ENCODE measurements at places on chromosomes 4 and X.

DNA sequence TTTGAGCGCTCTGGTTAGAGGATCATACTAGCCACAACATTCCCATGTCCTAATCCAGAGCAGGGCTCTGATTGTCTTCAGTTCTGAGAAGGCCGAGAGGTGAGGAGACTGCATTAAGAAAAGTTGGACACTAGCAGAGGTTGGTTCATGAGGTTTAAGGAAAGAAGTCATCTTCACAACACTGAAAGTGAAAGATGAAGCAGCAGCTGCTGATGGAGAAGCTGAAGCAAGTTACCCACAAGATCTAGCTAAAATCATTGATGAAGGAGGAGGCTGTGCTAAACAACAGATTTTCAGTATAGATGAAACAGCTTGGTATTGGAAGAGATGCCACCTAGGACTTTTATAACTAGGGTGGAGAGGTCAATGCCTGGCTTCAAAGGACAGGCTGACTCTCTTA is 36.8 kb downstream of the RAP1GDS1 start:
- DNase-seq: no peak

DNA sequence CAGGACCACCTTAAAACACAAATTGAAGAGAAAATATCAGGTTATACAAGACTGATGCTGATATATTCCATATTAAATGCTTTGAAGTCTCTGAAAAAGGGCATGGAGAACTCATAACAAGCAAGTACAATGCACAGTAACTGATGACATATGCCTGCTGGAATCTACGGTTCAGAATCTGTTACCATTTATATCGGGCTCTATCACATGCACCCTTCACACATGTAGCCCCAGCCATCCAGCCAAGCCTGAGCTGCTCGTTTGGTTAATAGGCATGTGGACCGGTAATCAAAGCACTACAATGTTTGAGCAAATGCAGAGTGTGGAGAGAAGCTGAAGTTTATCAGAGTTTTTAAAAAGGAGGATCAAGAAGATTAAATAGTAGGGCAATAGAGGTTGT is 11.8 kb downstream of the COMMD8 start:
- DNase-seq: no peak

- no peak for DNase-seq
Observed at GRCh38 chr4:98822144-98822543, 106.8 kb downstream of the EIF4E start.

DNA sequence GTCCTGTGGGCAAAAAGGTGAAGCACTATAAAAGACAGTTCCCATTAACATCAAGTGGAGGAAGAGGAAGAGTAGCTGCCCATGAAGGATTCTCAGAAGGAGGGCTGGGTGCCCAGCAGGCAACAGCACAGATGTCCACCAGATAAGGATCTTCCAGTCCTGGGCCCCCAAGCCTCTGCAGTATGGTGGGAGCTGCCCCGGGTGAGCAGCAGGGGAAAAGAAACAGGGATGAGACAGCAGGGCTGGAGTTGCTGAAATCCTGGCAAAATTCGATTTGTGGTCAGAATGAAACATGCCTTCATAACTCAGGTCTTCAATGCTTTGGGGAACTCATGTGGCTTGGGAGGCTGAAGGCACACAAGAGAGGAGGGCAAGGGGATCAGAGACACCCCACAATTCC is 94.6 kb downstream of the RASL11B start:
- DNase-seq: no peak

GRCh38 chr4:45855857-45856256 is 268.0 kb downstream of the GABRG1 start:
- no peak for DNase-seq

DNA sequence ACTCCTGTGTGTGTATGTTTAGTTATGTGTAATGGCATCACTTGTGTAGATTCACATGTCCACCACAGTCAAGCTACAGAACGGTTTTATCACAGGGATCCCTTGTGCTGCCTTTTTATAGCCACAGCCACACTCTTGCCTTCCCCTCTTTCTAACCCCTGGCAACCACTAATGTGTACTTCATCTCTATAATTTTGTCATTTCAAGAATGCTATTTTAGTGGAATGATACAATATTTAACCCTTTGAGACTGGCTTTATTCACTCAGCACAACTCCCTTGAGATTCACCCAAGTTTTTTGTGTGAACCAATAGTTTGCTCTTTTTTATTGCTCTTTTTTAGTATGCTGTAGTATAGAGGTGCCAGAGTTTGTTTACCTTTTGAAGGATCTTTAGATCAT is 112.1 kb downstream of the CDKL5 start:
- no peak for DNase-seq

GRCh38 chrX:42797651-42798269 is 19.8 kb upstream of the PPP1R2C start:
- no peak for DNase-seq

- DNase-seq: no peak
Observed at GRCh38 chrX:31523884-31524536, 452.2 kb upstream of the FTHL17 start.

DNA sequence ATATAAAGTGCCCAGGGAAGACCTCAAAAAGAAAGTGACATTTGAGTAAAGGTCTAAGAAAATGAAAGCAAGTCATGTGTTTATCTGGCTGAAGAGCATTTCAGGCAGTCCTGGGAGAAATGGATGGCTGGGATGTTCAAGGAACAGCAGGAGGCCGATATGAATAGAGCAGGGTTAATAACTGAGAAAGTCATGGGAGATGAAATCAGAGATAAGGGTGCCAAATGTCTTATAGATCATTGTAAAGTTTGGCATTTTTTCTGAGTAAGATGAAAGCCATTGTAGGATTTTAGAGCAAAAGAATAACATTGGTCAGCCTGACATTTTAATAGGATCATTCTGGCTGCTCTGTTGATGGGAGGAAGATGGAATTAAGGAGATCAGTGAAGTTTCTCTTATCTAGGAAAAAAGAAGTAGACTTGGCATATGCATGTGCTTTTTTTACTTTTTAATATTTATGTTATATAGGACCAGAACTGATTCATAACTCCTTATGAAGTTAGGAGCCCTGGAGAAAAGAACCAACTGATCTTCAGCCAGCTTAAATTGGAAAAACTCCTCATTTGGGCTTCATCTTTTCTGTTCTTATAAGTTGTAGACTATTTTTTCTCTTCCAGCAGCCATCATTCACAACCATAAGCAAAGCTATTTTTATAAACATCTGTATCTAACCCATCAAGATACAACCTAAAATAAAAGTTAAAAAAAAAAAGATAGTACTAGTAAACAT is 18.6 kb downstream of the AIMP1 start:
- no peak for DNase-seq

Data from left hindlimb (tissue), 1 donor.